Esophagus squamous epithelium (tissue), 5 donors: ENCODE measurements at places on chromosomes 3 and 15.

- no peak for DNase-seq
These were observed 268.7 kb downstream of the TIGIT start for GRCh38 chr3:114562557-114562956.

DNA sequence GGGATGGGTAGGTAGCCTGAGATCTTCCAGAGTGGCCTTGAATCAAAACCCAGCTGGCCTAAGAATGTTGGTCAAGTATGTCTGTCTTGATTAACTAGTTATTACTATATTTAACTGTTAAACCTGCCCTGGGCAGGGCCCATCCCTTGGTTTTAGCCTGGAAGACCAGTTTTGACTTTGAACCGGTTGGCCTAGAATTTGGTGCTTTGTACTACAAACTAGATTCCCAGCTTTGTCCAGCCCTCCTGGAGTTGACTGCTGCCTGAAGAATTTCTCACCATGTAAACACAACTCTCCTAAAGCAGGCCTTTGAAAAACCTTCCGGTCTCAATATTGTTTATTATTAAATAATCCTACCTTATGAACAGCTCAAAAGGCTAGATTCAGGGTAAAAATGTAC lies 16.0 kb downstream of the C15orf62 start:
- DNase-seq: no peak

DNA sequence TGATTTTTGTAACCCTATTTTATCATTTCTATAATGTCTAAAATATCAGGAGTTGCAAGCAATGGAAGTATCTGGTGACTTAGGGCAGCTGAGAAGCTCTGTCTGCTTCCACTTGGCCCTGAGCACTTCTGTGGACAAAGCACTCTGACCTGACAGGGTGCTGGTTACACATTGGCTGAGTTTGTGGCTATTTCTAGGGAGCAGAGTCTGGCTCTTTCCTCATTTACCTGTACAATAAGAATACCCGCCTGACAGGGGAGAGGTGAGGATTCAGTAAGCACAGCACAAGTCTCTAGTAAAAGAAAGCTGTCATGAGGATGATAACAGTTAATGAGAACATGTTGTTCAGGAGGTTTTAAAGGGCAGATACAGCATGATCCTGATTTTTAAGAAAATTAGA lies 33.3 kb upstream of the SPESP1 start:
- no peak for DNase-seq

- no peak for DNase-seq
These were observed 10.0 kb upstream of the TM2D3 start for GRCh38 chr15:101662203-101662602.
